AG09309 (cell line): ENCODE measurements at places on chromosomes 5 and 9.

GRCh38 chr9:127967151-127967809 is 13.5 kb downstream of the EEIG1 start:
- DNase-seq, result no peak

DNA sequence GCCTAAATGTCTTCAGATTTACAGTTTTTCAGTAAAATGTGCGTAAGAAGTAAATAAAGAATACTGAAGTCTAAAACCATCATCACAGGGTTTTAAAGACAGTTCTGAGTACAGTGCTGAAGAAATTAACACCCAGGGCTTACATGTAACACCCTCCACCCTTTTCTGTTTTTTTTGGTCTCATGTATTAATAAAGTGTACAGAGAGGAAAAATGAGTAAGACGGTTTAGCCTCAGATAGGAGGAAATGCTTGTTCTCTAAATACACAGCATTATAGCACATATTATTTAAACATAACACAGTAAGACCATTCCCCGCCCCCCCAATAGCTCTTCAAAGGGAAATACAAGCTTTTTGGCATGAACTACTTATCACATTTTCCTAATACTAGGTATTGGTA is 119.3 kb downstream of the CHSY3 start:
- DNase-seq, result no peak

GRCh38 chr5:152622628-152623027 is 217.5 kb upstream of the NMUR2 start:
- DNase-seq, result no peak

GRCh38 chr5:28249771-28250415 is 1211.5 kb upstream of the CDH9 start:
- DNase-seq, result no peak

GRCh38 chr5:24823625-24824024 is 178.8 kb upstream of the CDH10 start:
- DNase-seq, result no peak

GRCh38 chr9:133406480-133407307 is 11.1 kb downstream of the REXO4 start:
- DNase-seq, result no peak

- no peak for DNase-seq
Observed at GRCh38 chr5:156295431-156295830, 31.5 kb upstream of the SGCD start.

GRCh38 chr5:83509540-83509939 is 38.0 kb downstream of the VCAN start:
- DNase-seq, result no peak

DNA sequence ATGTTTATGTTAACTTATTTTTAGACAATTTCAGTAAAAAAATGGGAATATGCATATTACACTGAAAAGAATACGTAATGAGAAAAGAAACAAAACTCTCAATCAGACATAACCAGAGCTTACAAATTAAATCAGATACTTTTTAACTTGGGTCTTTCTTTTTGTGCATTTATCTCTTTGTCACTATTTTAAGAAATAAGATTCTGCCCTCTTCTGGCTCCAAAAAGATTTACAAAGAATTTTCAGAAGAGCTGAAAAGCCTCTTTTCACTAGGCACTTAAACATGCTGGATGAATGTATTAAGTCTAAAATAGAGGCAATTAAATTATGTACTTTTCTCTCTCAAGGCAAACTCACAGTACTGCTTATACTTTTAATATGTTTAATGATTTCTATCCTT is 55.5 kb downstream of the CEP120 start:
- peak; percentile 1 for DNase-seq

DNA sequence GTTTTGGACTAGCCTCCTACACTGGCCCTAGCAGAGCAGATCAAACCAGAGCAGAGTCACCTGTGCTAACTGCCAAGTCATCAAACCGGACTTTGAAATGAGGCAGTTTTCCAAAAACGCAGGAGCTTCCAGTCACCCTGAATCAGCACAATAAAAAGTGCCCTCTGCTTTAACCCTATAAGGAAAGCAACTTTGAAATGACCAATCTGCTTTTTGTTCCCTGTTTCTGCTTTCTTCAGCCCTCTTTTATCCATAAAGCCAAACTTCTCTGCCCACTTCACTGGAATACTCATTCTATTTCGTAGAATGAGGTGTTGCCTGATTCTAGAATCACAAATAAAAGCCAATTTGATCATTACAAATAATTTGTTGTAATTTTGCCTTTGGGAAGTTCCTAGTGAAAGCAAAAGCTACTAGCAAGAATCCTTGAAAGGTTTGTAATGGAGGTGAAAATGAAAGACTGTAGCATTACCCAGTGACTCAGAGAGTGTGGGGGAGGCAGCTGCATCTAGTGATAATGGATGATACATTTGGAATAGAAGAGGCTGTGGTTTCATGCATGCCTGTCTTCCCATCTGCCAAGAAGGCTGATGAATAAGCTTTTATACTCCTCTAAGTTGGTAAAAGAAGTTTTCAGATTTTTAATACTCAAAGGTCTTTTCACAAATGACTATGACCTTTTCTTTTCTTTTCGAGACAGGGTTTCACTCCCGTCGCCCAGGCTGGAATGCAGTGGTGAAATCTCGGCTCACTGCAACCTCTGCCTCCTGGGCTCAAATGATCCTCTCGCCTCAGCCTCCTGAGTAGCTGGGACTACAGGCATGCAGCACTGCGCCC is 14.9 kb downstream of the SPAAR start:
- DNase-seq, result peak; percentile 87

DNA sequence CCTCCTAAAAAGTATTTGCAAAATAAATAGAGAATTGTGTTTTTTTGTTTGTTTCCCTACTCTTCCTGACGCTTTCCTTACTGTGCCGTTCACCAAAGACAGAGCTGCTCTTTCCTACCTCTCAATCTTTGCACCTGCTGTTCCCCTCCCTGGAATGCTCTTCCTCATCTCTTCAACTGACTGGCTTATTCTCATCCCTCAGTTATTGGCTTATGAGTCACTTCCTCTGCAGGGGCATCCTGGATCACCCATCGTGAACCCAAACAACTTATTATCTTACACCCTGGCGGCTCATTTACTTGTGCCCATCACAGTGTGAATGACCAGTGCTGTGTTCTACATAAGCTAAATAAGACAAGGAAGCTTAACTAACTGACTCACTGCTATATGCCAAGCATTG is 36.1 kb upstream of the CCNG1 start:
- DNase-seq, result no peak

DNA sequence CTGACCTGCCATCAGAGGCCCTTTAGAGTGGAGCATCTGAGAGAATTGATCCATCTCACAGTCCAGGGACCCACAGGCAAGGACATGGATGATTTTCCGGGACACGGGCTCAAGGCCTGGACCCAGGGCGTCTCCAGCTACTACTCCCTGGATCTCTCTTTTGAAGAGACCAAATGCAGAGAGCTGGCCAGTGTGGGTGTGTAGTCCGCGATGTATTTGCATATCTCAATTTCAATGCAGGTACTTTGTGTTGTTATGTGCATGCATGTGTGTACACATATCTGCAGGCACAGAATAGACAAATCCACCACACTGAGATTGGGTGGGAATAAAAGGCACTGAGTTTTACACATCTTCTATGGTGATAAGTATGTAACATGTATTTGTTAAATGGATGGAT is 30.8 kb upstream of the ASTN2 start:
- no peak for DNase-seq

DNA sequence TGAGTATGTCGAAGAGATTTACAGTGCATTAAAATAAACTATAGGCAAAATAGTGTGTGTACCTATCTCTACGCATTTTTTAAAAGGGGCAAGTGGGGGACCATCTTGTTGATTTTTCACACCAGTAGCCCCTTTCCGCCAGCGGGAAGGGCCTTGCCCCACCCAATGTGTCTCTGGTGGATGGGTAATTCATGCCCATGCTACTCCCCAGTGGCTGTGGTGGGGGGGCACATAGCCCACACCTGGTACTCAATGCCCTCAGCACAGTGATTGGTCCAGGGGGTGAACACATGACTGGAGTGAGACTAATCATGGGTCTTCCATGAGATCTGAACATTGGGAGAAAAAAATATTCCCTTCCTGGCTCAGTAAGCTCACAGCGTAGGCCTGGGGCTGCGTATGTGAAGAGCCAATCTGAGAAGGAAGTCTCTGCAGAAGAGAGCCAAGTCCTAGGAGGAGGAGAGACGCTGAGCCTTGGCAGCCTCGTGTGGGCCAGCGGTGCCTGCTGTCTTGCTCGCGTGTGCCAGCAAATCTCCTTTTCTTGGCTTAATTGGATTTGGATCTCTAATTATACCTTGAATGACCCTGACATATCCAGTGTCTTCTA is 103.4 kb downstream of the ADAMTS2 start:
- no peak for DNase-seq

GRCh38 chr9:100303747-100304146 is 49.0 kb downstream of the TEX10 start:
- DNase-seq, result no peak

DNA sequence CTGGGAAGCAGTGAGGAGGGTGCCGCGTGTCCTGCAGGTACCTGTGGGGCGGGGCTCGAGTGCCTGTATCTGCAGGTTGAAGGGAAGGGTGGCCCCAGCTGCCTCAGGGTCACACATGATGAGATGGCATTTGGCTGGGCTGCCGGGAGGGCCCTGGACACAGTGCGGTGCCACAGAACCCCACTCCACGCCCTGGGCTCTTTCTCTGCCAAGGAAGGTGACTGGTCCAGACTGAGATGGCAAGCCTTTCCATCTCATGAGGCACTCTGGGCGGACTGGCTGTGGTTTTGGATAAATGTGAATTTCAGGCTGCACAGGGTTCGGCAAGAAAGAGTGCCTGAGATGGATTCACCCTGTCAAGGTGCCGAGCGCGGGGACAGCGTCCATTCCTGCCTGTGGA is 69.4 kb downstream of the FGF18 start:
- no peak for DNase-seq

- no peak for DNase-seq
Observed at GRCh38 chr9:72809586-72809985, 143.3 kb downstream of the ALDH1A1 start.

- no peak for DNase-seq
Observed at GRCh38 chr5:55633574-55634208, 78.4 kb downstream of the SLC38A9 start.

GRCh38 chr9:83197591-83197990 is 134.6 kb upstream of the RASEF start:
- no peak for DNase-seq

DNA sequence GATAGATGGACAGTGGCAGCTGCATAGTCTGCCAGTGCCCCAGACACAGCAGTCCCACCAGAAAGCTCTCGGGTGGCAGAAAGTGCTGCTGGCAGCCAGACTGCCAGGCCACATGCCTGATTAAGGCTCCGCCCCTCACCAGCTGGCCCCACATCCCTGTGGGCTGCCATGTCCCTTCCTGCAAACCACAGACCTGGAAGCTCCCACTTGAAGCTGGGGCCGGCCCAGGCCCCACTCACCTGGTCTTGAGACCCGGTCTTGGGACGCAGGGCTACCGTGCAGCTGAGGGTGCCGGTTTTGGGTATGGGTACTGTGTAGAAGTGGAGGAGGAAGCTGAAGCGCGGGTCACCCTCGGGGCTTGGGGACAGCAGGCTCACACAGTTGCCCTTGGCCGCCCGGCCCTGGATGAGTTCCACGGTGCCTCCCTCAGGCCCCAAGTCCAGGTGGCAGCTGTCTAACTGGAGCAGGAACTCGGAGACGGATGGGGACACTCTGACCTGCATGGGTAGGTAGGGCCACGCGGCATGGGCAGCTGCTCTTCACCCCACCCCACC is 15.3 kb downstream of the FPGS start:
- no peak for DNase-seq

DNA sequence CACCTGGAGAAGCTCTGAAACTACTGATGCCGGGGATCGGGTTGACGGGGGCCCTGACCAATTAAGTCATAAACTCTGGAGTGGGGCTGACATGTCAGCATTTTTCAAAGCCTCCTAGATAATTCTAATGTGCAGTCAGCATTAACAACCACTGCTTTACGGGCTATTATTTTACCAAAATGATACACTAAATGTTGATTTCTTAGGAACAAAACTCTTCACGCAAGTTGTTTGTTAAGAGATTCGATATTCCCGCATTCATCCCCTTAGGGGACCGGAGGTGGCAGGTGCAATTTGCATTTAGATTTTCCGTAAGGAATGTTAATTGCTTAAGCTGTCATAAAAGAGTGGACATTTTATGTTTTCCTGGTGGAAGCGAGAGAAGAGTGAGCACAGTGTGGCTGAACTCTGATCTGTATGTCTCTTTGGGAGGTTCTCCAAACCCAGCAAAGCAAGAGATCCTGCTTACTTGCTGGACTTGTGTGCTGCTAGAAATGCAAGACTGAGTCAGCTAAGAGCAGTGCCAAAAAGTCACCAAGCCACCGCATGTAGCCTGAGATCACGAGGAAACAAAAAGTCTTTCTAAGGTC is 77.6 kb downstream of the UGCG start:
- DNase-seq, result peak; percentile 29

- DNase-seq, result no peak
Observed at GRCh38 chr5:31577438-31577837, 45.3 kb downstream of the C5orf22 start.

GRCh38 chr9:86318187-86318586 is 35.8 kb upstream of the ISCA1 start:
- DNase-seq, result no peak

DNA sequence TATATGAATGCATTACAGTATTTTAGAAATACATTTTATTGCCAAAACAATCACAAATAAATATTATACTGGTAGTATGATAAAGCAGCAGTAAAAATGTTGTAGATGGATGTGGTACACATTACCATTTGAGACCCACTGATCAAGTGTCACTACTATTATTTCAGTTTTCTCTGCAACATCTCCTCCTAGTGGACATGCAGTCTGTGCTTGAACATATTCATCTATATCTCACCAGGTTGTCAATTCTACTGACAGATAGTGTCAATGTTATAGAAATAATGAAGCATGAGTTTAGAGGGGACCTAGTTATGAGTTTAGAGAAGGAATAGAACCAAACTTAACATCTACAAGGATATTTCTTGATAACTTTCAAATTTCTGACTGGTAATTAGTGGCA is 39.2 kb upstream of the ELOVL7 start:
- DNase-seq, result no peak

DNA sequence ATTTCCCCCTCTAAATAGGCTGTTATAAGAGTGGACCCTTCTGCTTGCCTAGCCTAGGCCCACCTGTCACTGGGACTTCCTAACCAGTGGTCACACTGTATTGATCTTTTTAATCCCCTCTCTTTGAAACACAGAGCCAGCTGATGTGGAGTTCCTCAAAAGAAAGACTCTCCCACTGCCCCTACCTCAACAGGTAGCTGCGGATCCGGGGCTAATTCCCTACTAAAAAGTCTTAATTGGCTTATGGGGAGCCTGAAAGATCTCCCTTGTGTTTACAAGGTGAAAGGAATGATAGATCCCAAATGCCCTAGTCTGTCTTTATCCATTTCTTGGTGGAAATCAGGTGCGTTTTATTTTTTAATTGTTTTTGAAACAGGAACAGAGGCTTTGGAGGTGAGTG is 2.0 kb downstream of the NEUROG1 start:
- no peak for DNase-seq

DNA sequence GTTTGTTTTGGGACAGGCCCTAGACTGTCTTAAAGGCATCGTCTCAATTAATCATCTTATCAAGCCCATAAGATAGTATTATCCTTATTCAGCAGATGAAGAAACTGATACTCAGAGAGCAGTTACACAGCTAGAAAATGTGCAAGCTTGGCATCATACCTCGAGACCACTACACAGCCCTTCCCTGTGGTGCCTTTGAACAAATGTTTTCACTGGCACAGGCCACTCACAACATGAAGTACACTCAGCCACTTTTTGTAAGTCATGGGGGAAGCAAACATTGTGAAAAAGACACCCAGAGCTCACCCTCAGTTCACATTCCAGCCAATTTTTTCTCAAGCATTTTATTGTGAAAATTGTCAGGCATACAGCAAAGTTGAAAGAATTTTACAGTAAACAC is 122.5 kb downstream of the WDR41 start:
- DNase-seq, result no peak

- DNase-seq, result no peak
Observed at GRCh38 chr9:123864251-123864650, 65.7 kb downstream of the DENND1A start.
